IMR-90 (cell line): ENCODE measurements at places on chromosomes 2 and 18.
A peak's percentile ranks its signal among the peaks of the same experiment; 100 is the strongest.

DNA sequence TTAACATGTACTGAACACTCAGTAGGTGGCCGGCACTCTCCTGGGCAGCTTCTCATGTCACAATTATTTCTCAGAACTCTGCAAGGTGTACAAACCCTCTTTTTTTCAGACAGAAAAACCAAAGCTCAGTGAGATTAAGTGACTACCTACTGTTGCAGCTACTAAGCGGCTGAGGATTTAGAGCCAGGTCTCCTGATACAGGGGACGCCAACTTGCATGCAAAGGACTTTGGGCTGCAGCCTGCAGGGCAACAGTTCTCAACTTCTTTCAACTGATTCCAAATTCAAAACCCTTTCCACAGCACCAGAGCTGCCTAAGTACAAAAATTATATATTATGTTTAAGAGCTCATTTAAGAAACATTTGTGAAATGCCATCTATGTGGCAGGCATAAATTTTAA lies 177.6 kb downstream of the SUCLG1 start:
- no peak for DNase-seq

GRCh38 chr2:133823226-133823550 lies 254.9 kb upstream of the NCKAP5 start:
- no peak for DNase-seq

DNA sequence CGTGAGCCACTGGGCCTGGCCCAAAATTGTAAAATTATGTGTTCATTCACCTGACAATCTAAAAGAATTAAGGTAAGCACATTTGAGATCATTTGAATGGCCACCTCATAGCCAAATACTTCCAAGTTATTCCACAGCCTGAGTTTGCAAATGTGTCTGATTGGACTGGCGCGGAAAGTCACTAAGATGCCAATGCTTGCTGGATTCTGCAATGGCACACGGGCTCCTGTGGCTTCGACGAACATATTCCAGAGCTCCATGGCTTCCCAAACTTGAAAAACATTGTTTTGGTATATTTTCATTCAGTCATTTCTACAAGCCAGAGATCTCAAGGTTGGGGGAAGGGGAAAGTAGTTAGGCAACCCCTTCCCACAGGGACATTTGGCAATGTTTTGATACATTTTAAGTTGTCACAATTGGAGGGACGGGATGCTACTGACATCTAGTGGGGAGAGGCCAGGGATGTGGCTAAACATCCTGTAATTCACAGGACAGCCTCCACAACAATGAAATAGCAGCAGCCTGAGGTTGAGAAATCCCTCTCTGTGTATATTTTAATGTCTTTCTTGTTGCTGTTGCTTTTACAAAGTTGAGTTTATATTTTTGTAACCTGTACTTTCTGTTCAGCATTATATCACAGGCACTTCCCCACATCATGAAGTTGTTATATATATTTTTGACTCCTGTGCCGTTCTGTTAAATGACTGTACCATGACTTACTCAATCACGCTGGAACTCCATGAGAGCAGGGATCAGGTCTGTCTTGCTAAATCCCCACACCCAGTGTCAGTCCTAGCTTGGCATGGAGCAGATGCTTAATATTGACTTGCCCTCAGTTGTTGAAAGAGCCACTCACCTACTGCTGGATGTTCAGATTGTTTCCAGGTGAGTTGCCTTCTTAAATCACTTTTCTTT lies 56.9 kb downstream of the COL4A4 start:
- peak; percentile 71 for DNase-seq

DNA sequence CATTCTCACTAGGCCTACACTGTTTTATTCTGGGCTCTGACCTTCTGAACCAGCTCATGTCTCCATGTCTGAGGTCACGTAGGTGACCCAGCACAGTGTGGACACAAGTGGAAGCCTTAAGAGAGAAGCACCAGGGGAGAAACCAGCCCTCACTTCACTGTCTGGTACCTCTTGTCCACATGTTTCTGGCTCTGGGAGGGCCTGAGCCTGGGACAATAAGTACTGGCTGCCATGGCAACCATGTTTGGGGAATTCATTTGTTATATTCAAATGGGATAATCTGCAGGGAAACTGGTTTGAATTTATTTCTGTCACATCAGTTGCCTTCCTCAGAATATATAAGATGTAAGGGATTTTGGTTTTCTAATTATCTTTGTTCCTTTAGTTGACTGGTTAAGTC lies 23.3 kb downstream of the MYO3B start:
- DNase-seq = no peak

GRCh38 chr18:42078711-42079110 lies 123.7 kb downstream of the PIK3C3 start:
- peak; percentile 64 for DNase-seq

DNA sequence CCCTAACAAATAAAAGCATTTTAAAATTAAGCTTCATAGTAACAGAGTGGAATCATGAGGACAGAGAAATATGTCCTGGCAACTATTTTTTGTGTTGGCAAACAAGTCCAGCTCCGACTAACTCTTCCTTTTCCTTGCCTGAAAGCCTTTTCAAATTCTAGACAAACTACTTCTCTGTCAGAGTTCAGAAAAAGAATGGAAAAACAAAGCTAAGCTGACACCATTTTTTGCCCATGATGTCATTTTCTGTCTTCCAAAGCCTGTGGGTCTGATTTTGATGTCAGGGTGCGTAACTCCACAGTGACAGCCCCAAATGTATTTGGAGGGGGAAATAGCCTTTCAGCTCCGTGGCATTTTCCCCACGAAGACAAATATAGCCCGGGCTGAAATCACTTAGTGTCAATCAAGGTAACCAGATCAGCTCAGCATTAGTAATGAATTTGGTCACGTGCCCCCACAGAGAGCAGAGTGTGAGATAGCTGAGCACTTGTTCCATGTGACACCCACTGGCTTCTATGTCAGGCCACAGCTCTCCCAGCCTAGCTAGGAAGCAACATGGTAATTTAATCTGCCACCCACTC lies 233.0 kb upstream of the SIX2 start:
- peak; percentile 37 for DNase-seq

DNA sequence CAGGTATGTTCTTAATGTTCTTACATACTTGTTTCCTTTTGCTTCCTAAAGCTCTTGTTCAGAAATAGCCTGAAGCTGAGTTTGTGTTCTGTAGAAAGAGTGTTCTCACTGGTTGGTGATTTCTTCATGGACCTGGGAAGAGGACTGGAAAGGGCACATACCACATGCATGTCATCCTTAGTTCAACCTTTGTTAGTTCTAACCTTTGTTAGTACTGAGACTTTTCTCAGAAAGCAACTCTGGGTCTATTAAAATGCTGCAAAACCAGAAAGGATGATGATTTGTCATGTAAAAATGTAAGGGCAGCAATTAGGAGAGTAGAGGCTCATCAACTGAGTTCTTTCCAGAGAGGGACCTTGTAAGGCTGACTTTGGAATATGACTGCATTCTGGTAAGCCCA lies 2.5 kb upstream of the FAP start:
- DNase-seq = peak; percentile 73

GRCh38 chr2:152367547-152368390 lies 32.8 kb downstream of the FMNL2 start:
- DNase-seq = peak; percentile 50

GRCh38 chr18:23094411-23095190 lies 40.7 kb upstream of the CABLES1 start:
- no peak for DNase-seq

DNA sequence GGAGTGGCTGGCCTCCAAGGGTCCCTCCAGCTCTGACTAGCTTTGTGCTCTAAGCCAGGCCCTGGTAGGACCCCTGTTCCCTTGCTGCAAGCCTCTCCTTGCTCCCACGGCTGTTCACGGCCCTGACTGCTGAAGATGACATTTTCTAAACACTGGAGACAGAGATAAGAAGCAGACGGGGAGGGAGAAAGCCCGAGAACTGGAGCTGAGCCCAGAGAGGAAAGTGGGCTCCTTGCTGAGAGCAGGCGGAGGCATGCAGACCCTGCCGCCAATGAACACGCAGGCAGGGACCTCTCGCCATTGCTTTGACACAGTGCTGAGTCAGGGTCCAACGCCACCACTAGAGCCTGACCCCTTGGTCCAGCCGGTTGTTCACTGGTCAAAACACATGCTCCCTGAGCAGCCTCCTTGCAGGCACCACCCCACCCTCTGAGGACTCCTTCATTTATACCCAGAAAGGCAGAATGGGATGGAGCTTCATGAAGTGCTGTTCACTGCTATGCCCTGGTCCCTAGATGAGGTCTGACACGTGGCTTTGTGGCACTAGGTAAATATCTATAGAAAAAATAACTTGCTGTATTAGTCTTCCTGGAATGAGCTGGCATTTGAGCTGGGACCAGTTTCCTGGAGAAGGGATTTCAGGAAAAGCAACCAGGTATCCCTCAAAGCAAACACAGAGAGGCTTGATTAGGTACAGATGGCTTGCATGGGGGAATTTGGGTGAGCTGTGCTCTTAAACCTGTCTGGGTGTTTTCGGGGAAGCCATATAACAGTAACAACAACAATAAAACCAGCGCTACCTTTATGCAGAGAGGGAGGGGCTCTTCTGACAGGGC lies 65.7 kb downstream of the MCFD2 start:
- DNase-seq = peak; percentile 97

GRCh38 chr2:31190188-31190587 lies 27.1 kb downstream of the CAPN14 start:
- DNase-seq = no peak

- no peak for DNase-seq
Measured at GRCh38 chr18:26708806-26709716, 156.4 kb downstream of the AQP4 start.

- DNase-seq = no peak
Measured at GRCh38 chr2:70160545-70160944, 30.3 kb downstream of the C2orf42 start.

DNA sequence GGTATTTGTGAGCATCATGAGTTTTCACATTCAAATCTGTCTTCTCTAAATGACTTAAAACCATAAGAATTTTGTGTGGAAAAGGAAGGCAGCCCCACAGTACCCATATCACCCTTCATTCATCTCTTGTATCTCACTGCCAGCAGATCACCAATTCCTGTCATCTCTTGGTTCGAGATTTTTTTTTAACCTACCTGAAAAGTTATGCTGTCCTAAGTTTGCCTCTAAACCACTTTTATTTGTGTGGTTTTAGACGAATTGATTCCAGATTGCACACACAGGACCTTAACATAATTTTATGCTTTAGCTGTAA lies 32.0 kb downstream of the ABCG5 start:
- no peak for DNase-seq

DNA sequence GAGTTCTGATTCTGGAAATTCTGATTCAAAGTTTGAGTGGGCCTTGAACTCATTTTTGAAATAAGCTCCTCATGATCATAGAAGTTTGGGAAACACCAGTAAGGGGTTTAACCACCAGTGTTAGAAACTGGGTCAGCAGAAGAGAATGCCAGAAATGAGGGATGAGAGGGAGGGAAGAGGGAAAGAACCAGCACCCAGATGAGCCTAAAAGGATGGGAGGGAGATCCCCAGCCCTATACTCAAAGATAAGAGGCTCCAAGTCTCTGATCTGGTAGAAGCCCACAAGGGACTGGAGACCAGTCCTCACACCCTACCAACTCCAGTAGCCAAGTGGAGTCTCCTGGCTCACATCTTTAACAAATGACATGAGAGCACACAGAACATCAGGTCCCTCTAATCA lies 305.0 kb upstream of the NRP2 start:
- DNase-seq = no peak

- DNase-seq = no peak
Measured at GRCh38 chr2:164023896-164024295, 288.1 kb upstream of the FIGN start.

DNA sequence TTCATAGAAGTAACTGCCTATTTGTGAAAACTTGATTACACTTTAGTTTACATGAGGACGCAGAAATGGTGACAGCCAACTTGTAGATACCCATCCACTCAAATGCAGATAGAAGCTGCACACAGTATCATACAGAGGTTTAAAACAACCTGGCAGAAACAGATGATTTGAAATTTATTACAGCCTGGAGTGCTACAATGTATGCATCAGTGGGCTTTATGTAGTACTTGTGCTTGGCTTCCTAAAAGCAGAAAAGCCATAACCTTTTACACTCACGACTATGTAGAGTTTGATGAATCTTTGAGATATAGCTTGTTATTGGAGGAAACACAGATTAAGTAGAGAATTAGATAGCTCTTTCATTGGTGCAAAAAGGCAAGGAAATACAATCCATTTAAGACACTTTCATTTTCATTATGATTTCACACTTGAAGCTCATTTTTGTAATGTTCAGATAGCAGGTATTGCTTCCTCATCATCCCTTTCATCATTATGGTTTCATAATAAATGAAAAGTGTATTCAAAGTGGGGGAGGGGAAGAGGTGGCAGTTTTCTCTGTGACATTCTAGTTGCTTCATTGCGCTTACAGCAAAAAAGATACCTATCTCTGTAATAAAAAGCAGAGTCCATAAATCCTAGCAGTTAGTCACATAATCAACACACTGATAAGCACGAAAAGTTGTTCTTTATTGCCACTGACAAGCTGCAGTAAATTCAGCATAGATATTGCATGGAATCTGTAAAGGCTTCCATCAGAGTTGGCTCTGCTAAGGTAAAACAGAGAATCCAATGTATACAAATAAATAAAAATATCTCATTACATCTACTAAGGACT lies 789.8 kb upstream of the FSHR start:
- no peak for DNase-seq

- peak; percentile 48 for DNase-seq
Measured at GRCh38 chr18:59904011-59904601, 4.3 kb downstream of the PMAIP1 start.

DNA sequence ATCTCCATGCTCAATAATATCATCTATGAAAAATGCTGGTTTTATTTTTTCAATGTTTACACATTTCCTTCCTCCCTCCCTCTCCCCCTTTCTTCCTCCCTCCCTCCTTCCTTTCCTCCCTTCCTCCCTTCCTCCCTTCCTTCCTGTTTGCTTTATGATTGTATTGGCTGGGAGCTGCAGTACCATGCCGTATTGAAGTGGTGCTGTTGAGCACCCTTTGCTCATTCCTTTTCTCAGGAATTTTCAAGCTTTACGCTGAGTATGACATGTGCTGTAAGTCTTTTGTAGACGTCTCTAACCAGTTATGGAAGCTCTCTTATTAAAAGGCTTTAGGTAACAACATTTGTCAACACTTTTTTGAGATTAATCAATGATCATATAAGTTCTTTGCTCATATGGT lies 100.4 kb downstream of the SNTG2 start:
- DNase-seq = peak; percentile 37

- no peak for DNase-seq
Measured at GRCh38 chr18:51754566-51754965, 557.1 kb upstream of the MEX3C start.

DNA sequence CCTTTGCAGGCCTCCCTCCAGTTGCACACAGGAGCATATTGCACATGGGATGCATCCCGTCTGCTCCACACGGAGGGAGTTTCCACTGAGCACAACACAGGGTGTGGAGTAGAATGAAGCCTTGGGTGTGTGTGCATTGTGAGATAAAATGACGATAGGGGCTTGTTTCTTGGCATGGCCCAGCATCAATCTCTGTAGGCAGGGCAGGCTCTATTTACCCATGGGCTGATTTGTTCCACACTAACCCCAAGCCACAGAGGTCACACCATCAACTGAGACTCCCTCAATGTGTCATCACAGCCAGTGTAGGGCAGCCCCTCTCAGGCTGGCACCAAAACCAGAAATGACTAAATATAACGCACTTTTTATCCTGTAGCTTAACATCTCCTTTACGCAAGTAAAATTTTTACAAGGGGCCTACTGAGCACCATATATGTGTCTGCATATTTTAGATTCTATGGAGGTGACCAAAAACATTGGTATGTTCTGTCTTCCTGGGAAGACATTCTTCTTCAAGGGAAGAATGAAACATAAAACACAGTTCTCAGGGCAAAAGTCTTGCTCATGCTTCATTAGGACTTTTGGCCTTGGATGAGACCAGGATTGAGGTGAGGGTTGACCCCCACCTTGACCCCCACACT lies 2.7 kb upstream of the GKN1 start:
- peak; percentile 95 for DNase-seq
